ENCODE measurements at places on chromosomes 5 and 9. TPM values are rescaled to one million over a fixed set of nuclear protein-coding genes. Genes with fewer than 3 reads are reported as not detected.

Gene ANGPTL2
- total RNA-seq: 9.0 TPM

Gene OR1J2
- not detected for total RNA-seq

Gene ZFP37
- 1.7 TPM for total RNA-seq

Gene ADAMTSL2
- total RNA-seq: 0.11 TPM

Gene ZNF782
- total RNA-seq: 2.9 TPM

Gene SMU1
- total RNA-seq: 26.3 TPM

DNA sequence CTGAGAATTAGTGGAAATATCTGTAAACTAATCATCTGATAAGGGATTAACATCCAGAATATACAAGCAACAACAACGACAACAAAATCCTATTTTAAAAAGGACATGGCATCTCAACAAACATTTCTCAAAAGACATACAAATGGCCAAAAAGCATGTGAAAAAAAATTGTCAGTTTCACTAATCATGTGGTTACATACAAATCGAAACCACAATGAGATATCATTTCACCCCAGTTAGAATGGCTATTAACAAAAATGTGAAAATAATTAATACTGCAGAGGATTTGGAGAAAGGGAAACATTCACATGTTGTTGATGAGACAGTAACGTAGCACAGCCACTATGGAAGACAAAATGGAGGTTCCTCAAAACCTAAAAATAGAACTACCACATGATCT, 69.5 kb downstream of the ERP44 start:
- DNase-seq: no peak

GRCh38 chr5:53110156-53110555, 599 bp upstream of the MOCS2 start:
- DNase-seq: no peak

GRCh38 chr9:136831720-136832104, 10.6 kb upstream of the AJM1 start:
- no peak for DNase-seq

- DNase-seq: no peak
These were observed 257.3 kb downstream of the NR3C1 start for GRCh38 chr5:143146161-143146560.

DNA sequence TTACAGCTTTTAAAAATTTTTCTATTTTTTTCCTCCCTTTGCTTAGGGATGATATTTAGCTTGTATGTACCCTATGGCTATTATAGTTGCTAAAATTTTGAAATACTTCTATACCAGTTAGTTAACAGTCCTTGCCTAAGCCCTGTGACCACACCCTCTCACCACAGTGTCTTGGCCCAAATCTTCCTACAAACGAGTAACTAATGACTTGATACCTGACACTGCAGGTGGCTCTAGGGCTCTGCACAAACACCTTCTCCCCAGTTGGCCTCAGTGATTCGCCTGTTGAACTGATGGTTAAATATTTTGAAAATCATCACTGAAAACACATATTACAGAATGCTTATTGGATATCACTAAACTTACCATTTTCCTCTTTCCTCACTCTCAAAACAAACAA, 449.6 kb upstream of the CHD1 start:
- DNase-seq: no peak

- DNase-seq: no peak
These were observed 101.8 kb downstream of the DOCK8 start for GRCh38 chr9:316382-316965.

- no peak for DNase-seq
These were observed 126.5 kb downstream of the NUDT12 start for GRCh38 chr5:103436112-103436511.

- DNase-seq: peak; percentile 29
These were observed 84.1 kb downstream of the PPP2R2B start for GRCh38 chr5:146794326-146795029.

GRCh38 chr5:180898621-180899246, at the start of gene BTNL8:
BTNL8 (plus strand) TSS chr5:180899159; CDS start chr5:180899311, 152 bp downstream.
- DNase-seq: no peak

- peak; percentile 77 for DNase-seq
These were observed 133.0 kb upstream of the TUT7 start for GRCh38 chr9:86486891-86487837.

DNA sequence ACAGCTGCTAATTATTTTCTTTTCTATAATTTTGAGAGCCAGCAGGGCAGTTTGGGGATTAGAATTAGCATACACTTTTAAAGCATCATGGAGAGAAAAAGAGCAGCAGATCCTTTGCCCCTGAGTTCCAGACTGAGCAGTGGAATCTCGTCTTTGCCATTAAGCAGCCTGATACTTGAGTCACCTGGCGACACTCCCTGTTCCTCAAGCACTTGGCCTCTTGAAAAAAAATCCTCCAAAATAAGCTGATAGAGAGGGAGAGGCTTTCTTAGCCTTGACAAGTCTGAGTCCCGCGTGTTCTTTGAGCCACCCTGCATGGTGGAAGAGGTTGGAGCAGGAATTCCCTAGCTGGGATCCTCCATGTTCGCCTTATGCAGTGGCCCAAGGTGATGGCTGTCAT, 398.3 kb downstream of the IRX2 start:
- DNase-seq: no peak

DNA sequence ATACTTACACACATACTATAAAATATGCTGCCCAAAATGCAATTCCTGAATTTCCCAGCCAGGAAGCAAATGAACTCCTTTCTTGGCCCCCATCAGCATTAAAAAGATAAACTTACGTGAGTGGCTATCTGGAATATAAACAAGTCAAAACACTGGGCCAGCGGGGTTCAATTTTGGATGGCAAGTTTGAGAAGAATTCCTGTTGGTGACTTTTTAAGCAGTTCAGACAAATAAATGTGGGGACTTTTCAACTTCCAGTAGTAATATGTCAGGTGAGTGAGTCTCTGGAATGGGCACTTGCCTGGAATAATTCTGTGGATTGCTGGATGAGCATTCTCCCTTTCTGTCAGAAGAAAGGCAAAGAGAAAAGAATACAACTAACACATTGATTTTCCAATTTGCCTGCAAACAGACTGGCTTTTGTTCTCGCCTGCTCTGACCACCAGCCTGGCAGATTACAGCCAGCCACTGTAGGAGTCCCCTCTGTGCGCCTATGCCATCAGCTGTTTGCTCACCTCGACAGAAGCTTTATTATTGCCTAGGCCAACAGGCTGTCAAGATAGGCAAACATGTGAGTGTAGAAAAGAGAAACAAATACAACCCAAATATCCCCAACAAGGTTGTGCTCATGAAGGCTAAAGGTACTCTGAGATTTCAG, 78.6 kb downstream of the MRPS27 start:
- DNase-seq: no peak

- DNase-seq: no peak
These were observed 1428.6 kb downstream of the MAT2B start for GRCh38 chr5:164934039-164934438.

DNA sequence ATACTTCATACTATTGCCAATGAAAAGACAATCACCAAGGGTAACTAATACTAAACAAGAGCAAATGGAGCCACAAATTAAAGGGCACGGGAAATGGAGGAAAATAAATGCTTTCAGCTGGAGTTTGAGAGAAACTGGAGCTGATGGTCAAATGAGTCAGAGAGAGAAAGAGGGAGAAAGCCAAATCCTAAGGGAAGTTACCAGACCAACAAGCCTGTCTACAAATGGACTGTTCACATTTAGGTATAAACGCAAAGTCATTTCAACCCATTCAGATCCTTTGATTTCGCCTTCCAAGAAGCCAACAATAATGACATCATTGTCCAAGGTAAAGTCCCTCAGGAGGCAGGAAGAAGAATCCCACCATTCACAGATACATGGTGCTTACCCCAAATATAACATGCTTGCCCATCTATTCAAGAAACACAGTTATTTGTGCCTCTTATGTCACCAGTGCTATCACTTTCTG, 351.8 kb downstream of the RAB3C start:
- peak; percentile 15 for DNase-seq

DNA sequence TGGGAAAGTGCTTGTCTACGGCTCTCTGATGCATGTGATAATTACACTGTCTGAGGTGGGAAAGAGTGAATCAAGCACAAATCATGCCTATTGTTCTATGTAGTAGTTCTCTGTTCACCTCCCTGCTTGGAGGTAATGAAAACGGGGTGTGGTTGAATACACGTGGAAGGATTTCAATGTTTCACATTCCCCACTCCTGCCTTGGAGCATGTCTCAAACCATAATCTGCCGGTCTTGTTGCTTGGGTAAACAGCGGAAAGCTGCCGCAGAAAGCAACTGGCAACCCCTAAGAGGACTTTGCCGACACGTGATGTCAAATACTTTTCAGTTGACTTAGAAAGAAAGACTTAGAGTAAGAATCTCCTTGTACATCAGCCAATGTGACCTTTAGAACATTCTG, 63.5 kb upstream of the MOCS2 start:
- peak; percentile 20 for DNase-seq

DNA sequence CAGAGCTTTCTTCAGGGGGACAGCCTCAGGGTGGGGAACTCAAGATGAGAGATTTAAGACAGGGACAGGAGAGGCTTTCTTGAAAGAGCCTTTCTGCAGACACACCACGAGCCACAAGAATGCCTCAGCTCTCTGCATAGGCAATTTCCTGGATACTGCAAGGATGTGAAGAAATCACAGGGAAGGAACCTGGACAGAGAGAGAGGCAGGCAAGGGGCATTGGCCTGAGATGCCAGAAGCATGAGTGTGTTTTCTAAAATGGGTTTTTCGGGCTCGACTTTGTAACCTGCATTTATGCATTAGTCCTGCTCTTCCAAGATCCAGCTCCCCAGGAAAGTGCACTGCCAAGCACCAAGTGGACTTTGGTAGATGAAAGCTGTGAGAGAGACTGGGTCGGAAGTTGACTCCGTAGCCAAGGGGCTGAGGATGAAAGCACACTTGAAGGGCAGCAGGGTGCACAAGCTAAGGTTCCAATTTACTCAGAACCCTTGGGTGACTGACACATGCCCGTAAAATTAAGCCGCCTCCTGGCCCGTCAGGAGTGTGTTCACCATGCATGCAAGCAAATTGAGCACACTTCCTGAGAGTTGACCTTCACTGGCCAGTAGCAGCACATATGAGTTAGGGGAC, 90.9 kb downstream of the CFAP90 start:
- no peak for DNase-seq

GRCh38 chr9:4424891-4425290, 65.4 kb upstream of the SLC1A1 start:
- DNase-seq: peak; percentile 53

DNA sequence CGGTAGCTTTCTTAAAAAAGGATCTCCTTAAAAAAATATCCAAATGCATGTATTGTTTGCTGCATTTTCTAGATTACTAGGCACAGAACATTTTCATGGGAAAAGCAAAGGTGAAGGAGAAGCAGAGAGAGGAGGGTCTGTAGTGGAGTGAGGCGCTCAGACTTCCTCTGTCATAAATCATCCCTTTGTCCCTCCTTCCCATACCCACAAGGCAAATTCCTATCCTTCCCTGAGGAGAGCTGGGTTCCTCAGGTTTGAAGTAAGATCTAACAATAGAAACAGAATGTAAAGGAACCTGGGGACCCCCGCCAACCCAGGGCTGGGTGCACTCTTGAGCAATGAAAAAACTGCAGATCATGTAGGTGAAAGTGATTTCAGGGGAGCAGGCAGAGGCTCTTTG, 149.2 kb upstream of the ANKH start:
- no peak for DNase-seq

DNA sequence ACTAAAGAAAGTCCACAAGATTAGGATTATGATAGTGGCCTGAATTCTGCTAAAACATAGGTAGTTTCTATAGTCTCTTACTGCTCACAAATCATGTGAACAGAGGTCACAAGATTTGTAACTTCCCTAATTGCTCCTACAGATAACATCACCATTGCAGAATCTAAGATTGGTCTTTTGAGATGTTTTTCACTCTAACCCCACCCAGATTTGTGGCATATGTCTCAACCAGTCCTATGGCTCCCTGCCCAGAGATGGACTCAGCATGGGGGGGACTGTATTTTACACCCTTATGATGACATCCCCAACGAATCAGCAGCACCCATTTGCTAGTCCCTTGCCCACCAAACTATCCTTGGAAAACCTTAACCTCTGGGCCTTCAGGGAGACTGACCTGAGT, 1046.2 kb downstream of the CDH12 start:
- DNase-seq: peak; percentile 87

DNA sequence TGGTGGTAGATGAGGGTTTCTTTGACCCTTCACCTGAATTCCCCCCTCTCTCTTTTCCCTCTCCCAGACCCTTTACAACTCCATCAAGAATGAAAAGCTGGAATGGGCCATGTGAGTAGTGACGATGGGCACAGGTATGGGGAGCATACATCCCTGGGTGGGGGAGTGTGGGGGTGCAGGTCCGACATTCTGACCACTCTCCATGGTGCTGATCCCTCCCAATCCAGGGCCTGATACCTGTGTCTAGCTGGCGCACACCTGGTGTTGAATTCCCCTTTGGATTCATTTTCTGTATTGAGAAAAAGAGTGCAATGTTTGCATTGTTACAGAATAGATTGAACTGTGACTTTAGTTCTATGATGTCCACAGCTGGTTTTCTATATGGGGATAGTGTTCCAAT, 40.0 kb downstream of the PSD2 start:
- no peak for DNase-seq

- DNase-seq: no peak
These were observed 48.5 kb downstream of the G3BP1 start for GRCh38 chr5:151820271-151820670.

DNA sequence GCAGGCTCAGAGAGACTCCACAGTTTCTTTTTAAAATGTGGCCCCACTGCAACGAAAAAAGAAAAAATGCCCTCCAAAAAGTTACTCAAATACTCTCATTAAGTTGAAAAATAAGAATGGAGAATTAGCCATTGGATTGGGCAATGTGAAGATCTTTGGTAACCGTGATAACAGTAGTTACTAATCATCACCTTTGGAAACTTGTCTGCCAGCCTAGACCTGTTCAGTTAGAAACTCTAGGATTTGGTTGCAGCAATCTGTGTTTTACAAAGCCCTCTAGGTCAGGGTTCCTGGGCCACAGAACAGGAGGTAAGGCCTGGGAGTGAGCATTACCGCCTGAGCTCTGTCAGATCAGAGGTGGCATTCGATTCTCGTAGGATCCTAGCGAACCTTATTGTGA, 34.2 kb downstream of the VPS13A start:
- no peak for DNase-seq

GRCh38 chr9:24824607-24825006, 278.9 kb upstream of the IZUMO3 start:
- no peak for DNase-seq

- no peak for DNase-seq
These were observed 20.2 kb downstream of the RECK start for GRCh38 chr9:36056896-36057295.

- DNase-seq: no peak
These were observed 285.0 kb downstream of the EFNA5 start for GRCh38 chr5:107385708-107386107.

- no peak for DNase-seq
These were observed 36.8 kb downstream of the PHF2 start for GRCh38 chr9:93613174-93613573.

- DNase-seq: peak; percentile 81
These were observed 5.9 kb upstream of the ACO1 start for GRCh38 chr9:32378496-32378895.

DNA sequence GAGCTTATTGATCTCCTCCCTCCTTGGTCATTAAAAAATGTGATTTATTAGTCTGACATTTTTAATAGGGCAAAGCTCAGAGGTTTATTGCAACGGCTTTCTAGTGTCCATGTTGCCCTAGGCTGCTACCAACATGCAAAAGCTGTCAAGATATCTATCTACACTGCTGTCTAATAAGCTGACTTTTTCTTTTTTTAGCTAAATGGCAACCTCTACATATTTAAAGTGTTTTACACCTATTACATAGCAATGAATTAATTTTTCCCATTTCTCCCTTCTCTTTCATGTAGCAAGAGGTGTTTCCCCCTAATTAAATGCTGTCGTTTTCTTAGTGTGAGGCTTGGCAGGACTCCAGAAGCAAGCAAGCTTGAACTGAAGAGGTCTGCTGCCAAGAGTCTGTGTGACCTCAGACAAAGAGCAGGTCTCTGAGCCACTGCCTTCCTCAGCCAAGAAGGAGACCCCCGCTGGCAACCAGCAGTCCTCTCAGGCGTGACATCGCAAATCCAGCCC, 79.4 kb downstream of the GAS1 start:
- no peak for DNase-seq

Measured in GM23248 (cell line).